ENCODE measurements at places on chromosomes 4 and X.

DNA sequence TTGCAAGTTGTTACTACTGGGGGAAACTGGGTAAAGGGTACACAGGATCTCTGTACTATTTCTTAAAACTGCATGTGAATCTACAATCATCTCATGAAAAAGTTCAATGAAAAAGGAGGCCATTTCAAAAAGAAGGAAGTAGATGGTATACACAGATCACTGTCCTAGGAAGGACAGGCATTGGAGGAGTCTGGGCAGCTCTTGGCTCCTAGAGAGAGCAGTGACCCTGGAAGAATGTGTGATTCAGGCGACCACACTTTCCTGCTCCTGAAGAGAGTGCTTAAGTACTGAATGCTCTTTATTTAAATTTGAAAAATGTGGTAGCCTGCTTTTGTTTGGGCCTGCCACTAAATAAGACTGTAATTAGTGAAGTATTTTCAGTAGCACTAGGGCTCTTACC, 318.1 kb upstream of the CASK start:
- peak; percentile 21 for DNase-seq

DNA sequence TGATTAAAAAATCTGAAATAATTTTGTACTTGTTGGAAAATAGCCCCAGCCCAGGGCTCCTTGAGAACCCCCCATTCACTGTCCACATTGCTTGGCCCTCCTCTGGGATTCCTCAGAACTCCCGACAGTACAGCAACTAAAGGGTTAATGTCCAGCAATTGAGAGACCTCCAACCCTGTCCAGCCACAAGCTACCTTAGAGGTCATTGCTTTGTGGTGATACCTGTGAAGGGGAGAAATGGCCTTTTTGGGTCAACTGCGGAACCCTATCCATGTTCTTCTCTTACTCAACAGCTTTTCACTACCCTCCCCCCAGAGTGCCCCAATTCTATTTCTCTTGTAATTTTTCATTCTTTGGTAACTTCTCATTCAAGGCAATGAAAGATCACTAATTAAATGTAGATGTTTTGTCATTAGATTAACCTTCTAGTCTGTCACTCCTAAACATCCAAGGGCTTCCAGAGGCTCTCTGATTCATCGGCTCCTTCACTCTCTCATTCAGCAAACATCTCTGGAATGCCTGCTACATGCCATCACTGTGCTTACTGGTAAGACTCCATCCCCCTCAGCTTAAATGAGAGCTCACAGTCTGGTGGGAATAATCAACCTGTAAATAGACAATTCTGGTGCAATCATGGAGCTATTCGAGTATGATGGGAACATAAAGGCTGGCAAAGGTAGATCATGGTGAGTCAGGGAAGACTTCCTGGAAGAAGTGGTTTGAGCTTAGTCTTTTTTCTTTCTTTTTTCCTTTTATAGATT, 241.4 kb upstream of the PGRMC2 start:
- peak; percentile 85 for DNase-seq

DNA sequence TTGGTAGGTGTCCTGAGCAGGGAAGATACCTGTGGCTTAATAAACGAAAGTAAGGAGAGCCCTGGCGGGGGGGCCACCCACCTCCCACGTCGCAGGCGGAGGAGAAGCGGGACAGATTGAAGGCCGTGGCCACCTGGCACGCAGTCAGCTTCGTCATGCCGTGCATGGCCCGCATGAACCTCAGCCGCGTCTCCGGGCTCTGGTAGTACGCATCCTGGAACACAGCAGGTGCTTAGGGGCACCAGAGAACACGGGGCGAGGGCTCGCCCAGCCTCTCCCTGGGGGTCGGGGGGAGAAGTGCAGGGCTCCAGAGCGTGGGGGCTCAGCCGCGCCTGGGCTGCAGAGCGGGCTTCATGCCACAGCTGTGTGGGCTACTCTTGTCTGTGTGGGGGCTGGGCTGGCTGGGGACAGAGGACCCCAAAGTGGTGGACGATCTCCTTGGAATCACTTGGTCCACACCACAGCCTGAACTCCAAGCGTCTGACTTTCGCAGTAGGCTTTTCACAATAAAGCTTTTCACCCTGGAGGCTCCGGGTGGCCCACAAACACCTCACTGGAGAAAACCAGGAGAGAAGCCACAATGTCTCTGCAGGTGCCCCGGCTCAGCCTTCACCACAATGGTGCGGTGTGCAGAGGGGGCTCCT, 27.1 kb upstream of the SLC25A6 start:
- no peak for DNase-seq

GRCh38 chr4:173288698-173289352, 45.3 kb downstream of the HMGB2 start:
- DNase-seq = peak; percentile 39

- no peak for DNase-seq
Observed at GRCh38 chr4:4182835-4183568, 43.7 kb downstream of the OTOP1 start.

GRCh38 chr4:102817021-102817605, 10.2 kb downstream of the UBE2D3 start:
- peak; percentile 67 for DNase-seq

GRCh38 chr4:123093236-123093635, 170.8 kb upstream of the NUDT6 start:
- DNase-seq = no peak
